Kidney tubule cell (primary cell): ENCODE measurements at places on chromosomes 2 and 18.

DNA sequence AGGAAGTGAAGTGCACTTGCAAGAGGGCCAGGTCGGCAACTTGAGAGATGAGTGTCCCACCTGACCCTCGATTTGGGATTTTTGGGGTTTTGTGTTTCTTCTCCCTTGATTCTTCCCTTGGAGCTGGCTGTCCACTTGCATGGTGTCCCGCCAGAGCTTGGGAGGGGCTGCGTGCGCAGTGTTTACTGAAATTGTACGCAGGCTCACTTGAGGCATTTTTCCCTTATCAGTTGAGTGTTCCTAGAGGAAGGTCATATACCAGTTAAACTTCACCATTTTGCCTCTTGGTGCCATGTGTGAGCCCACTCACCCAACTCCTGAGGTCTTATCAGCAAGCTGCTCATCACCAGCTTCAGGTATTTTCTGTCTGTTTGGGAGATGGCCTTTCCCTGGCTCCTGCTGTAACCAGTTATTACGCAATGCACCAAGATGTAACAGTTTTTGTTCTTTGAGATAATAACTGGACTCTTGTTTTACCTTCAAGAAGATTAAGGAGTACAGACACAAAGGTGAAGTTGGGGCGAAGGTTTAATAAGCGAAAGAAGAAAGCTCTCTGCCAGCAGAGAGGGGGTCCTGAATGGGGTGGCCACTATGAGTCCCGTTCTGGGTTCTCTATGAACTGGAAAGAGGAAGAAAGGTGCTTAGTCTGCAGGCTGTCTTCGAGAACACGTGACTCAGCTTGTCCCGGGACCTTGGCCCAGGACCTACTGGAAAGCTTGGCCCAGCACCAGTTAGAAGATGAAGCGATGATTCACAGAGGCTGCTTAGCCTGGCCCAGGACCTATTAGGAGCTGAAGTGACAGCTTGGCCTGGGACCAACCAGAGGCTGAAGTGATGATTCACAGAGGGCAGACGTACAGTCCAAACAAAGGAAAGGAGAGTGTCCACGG, 21.5 kb upstream of the TXNL4A start:
- DNase-seq = peak; percentile 96

- DNase-seq = peak; percentile 80
Observed at GRCh38 chr18:47883771-47884413, 46.6 kb downstream of the SMAD2 start.

- peak; percentile 56 for DNase-seq
Observed at GRCh38 chr2:225472161-225472560, 72.7 kb downstream of the NYAP2 start.

GRCh38 chr2:100425107-100425506, 7.6 kb upstream of the CHST10 start:
- no peak for DNase-seq

- DNase-seq = peak; percentile 85
Observed at GRCh38 chr2:138395565-138396306, 105.8 kb upstream of the SPOPL start.

DNA sequence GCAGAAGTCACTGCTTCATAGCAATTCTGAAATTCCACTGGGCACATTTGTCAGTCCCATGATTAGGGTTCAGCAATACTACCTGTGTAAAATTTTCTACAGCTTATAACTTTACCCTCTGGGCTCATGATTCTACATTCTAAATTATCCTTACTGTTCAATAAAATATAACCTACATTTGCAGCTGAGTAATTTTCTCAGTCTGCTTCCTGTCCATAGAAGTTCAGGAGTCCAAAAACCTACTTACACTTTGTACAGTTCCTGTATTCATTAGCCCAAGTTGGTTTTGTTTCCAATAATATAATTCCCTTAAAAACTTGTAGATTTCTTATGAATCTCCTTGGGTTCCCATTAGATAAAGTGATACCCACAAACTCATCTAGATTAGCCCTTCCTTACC, 295.3 kb downstream of the SP3 start:
- DNase-seq = no peak

DNA sequence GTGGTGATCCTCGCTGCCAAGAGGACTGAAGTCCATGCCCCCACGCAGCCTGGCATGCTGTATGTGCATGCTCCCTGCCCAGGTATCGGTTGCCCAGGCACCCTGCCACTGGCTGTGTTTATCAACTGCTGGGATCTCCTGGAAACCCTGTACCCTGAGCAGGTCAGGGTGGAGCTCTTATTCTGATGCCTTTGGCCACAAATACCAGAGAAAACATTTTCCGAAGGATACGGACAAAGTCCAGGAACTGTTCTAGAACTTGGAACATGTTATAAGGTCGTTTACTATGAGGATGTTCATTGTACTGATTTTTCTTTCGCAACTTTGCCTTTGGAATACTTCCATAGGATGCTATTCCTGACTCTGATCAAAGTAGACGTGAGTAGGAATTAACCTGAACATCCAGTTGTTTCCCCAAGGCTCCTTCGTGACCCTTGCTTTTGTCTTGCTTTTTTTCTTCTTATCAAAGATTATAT, 55.2 kb downstream of the TMEM17 start:
- no peak for DNase-seq

- no peak for DNase-seq
Observed at GRCh38 chr18:13300029-13300428, 81.5 kb downstream of the LDLRAD4 start.

DNA sequence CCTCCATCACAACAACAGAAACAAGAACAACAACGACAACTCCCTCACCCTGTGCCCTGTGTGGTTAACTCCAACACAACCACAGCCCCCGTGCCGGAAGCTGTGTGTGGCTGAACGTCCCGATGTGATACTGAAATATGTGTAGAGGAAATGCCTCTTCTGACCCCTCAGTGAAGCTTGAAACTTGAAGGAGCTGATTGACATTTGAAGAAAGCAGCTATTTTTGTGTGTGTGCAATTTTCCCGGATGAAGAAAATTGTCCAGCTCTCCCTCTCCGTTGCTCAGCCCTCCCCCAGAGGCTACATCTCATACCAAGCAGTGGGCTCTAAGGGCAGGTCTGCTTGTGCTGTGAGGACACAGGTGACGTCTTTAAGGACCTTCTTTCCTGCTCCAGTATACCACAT, 173.8 kb downstream of the ICOS start:
- no peak for DNase-seq

DNA sequence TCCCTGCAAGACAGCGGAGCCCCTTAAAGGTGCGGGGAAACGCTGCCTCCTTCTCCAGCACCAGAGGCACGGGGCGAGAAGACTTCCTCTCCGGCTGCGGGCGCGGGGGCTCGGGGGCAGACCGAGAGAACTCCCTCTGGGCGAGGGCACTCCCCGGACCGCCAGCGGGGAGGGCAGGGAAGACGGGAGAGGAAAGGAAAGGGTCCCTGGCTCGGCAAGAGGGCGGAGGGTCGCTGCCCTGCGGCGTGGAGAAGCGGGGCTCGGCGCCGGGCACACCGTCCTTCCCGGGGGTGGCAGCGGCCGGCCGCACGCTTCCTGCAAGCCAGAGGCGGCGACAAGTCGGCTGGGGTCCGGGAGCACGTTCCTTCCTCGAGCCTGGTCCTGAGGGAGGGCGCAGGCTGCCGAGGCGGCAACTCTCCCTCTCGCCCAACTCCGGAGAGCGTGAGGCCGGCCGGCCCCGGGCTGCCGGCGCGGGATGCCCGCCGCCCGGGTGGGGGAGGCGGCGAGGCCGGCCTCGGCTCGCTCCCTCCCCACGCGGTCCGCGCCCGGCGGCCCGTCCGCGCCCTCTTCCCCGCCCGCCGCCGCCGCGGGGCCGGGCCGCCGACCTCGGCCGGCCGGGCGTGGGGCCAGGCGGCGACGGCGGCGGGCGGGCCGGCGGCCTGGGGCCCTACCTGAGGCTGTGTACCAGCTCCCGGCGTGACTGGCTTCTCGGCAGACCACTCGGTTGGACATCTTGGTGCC, 1.1 kb downstream of the MEMO1 start:
- peak; percentile 47 for DNase-seq

GRCh38 chr2:122150524-122151280, 395.3 kb downstream of the TSN start:
- DNase-seq = no peak

DNA sequence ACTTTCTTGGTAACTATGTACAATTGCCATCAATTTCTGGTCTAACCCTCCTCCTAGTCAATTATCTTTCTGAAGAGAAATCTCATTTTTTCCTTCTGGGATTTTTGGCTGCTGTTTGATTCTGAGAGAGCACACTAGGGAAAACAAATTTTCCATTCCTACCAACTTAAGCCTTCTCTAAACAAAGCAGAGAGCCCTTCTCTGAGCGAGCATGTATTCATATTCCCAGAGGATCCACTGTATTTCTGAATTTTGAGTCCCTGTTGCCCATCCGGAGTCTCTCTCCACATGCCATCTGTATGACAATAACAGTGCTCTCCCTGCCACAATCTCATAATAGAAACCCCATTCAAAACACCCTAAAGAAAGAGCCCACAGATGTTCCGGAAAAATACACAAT, 78.5 kb downstream of the MAIP1 start:
- no peak for DNase-seq

DNA sequence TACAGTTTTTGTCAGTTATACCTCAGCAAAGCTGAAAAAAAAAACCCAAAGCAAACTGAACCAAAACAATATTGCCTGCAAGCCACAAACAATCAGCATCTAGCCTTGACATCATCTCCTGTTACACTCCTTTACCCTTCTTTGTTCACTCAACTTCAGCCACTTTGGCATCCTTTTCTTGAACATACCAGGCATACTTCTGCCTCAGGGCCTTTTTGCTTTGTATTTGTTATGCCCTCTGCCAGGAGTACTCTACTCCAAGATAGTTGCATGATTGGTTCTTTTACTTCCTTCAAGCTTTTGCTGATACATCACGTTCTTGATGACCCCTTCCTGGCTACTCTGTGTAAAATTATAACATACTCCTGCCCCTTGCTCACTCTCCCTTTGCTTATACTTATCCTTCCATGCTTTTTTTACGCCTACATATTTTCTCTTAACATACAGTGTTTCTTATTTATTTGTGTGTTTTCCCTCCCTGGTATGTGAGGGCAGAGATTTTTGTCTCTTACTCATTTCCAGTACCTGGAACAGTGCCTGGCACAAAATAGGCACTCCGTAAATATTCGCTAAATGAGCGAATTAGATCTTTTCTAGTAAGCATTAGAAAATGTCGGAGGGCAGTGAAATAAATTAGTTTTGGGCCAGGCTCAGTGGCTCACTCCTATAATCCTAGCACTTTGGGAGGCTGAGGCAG, 12.7 kb downstream of the ABI2 start:
- DNase-seq = peak; percentile 79

GRCh38 chr18:62329691-62330454, 4.8 kb downstream of the TNFRSF11A start:
- peak; percentile 90 for DNase-seq

DNA sequence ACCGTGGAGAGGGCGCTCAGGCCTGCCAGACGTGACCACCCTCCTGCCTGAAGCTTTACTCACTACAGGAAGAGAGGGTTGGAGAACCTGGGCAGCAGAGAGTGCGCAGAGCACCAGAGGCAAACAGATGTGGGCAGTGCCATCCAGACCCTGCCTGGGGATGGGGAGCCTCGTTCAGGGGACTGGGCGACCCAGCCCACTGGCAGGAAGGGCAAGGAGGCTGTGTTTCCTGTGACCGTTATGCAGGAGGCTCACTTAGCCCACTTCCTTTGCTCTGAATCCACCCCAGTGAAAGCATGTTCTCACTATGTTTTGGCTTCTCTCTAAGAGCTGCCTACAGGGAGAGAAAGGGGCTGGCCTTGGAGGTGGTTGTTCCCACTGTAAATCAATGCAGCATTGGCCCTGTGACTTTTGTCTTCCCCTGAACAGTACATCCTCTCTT, 23.0 kb upstream of the ACKR3 start:
- no peak for DNase-seq

DNA sequence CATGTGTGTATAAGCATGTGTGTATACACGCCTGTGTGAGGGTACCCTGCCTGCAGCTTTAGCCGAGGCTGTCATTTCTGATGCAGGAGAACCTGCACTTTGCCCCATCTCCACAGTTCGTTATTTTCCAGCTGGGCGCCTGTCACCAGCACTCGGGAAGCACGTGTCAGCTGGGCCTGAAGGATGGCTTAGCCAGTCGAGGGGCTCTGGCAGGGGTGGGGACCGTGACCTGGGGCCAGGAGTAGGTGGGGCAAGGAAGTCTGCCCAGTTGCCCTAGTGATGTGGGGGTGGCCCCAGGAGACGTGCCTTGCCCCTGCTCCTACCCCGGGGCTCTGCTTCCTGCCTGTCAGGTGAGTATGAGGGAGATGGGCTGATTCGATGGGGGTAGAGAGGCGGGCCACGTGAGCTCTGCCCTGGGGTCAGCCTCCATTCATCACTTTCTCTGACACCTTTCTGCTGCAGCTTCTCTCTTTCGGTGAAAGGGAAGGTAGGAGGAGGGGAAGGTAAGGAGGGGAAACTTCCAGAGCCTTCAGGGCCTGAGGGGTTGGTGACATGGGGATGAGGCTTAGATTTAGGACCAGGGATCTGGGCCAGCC, 130.6 kb upstream of the SKOR2 start:
- no peak for DNase-seq

DNA sequence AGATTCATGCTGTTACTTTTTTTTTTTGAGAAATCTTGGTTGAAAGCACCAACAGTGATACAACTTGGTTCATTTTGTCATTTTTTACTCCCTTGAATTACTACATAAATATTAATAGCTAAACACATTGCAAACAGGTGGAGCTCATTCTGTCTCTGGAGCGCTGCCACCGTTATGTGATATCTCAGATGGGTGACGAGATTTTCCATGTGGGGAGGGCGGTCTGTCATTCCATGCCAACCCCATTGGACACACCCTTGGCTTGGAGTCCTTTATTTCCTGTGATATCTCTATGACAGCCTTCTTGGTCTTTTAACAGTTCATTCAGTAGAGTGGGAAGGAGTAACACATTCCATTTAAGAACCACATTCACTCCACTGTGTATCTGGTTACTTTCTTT, 794.8 kb downstream of the SATB2 start:
- DNase-seq = no peak

DNA sequence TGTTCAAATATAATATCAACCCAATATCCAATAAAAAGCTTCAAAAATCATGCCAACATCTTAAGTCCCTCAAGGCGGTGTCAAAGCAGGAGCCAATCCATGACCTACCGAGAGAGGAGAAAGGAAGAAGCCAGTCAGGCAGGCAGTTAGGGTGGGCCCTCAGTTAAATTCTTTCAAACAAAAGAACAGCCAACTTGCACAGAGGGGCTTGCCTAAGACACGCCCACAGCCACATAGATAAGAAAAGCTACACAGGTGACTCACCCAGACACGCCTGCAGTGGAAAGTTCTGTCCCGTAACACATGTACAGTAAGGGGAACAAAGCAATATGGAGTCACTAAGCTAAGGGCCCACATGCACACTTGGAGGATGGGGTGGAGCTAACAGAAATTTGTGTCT, 61.3 kb downstream of the SP110 start:
- DNase-seq = no peak

GRCh38 chr2:225272173-225272572, 127.3 kb upstream of the NYAP2 start:
- DNase-seq = peak; percentile 64

DNA sequence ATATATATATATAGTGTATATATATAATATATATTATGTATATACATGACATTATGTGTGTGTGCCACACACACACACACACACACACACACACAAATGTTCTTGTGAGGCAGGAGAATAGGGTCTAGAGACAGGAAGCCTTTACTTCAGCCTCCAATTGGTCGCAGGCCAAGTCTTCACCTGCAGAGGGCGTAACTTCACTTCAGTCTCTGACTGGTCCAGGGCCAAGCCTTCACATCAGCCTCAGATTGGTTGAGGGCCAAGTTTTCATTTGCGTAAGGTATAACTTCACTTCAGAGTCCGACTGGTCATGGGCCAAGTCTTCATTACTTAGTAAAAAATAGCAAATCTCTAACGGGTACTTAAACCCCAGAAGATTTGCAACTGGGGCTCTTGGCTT, 13.2 kb upstream of the SS18 start:
- no peak for DNase-seq

GRCh38 chr18:44654573-44654972, 26.1 kb upstream of the SETBP1 start:
- DNase-seq = peak; percentile 94
